Vagina (tissue), 2 donors: ENCODE measurements at places on chromosomes 1 and 21. TPM values are rescaled to one million over a fixed set of nuclear protein-coding genes. Genes with fewer than 3 reads are reported as not detected.

DNA sequence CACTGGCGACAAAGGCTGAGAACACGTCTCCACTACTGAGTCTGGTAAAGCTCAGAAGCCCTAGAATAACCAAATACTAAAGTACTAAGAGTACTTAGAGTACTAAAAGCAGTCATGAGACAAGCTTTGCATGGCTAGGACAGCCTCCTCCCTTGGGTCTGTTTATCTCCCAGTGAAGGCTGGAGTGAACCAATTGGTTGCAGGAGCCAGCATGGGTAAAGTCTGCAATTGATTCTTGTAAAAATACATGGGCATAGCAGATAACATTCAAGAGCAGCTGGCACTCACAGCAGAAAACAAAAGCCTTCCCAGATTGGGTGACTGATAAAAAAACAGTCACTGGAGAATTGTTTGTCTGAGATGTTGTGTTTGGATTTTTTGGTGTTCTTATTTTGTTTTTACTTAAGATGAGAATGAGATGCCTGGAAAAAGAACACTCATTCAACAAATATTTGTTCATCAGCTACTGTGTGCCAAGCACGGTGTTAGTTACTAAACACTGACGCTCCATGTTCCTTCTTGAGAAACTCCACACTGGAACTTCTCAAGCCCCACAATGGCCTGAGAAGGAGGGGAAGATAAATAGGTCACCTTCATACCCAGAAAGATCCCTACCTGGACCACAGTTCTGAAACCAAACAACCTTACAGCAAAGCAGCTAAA lies 3.7 kb downstream of the IRF6 start:
- DNase-seq, result no peak

DNA sequence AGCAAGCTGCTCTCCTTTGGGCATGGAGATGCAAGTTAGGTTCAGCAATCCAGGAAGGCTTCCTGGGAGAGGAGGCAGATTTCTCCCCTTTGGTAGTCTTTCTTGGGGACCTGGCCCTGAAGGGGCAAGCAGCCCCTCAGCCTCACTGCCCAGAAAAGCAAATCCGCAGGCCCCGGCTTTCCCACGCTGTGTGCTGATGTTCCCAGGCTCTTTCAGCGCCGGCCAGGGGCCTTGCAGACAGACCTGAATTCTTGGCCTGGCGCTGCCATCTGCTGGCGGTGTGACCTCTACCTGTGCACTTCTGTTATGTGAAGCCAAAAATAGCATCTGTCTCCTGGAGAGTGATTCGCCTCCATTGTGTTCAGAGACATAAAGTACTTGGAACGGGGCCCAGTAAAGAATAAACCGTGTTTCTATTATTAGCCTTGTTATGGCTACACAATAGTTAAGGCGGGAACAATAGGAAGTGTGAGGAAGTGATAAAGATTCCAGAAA lies 64.8 kb downstream of the ALPL start:
- no peak for DNase-seq

- DNase-seq, result no peak
Observed at GRCh38 chr1:46687921-46688509, 16.4 kb downstream of the TEX38 start.

DNA sequence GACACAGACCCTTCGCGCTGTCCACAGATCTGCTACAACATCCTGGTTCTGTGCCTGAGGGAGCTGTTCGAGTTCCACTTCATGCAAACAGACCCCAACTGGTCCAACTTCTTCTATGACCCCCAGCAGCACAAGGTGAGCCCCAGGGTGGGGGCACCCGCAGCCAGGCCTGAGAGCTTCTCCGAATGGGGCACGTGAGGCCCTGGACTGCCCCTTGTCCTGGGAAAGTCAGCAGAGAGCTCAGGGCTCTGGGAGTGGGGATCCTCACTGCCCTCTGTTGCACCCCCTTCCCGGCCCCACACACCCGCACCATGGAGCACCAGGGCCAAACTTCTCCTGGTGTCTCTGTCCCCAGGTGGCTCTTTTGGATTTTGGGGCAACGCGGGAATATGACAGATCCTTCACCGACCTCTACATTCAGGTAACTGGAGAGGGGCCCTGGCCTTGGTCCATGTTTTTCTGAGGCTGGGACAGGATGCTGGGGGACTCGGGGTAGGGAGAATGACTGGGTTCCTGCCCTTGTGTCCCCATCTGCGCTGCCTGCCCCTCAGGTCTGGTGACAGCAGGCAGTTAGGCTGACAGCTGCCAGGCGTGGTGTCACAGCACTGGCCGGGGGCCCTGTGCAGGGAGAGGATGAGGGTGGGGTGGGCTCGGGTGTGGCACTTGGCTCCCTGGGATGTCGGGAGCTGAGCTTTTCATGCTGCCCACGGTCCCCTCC lies 44.6 kb downstream of the COQ8A start:
- DNase-seq, result no peak

Gene TSPEAR
- total RNA-seq, result not detected

Gene TNN
- not detected for total RNA-seq

Gene LIN28A
- not detected for total RNA-seq
